ENCODE measurements at places on chromosomes 7 and 10.

- DNase-seq, result no peak
These were observed 113.4 kb upstream of the SVIL start for GRCh38 chr10:29748109-29748650.

GRCh38 chr7:15778191-15778590 is 91.7 kb upstream of the MEOX2 start:
- no peak for DNase-seq

GRCh38 chr10:36266923-36267322 is 624.8 kb upstream of the FZD8 start:
- no peak for DNase-seq

DNA sequence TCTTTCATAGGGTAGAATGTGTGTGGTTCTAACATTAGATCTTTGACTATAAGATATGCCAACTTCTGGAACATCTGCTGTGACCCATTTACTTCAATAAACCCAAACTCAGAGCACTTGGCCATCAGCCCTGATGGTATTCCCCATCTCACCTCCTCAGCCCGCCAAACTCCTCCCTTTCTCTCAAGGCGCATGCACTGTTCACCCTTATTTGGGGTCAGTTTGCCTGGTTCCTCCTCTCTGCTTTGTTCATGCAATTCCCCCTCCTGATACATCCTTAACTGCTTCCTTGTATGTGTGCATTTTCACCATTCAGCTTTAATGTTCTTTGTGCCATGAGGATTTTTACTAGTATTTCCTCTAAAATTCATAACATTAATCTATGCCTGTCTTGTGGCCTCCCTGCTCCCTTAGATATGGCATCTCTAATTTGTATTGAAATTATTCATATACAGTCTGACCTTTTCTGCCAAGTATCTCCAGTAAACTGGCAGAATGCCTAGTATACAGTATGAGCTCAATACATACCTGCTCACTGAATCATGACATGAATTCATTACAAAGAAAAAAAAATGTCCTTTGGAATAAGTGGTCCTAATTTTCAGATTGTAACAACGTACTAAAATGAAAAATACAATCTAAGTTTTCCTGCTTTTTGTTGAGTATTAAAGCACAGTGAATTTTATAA is 336.8 kb upstream of the IGFBP3 start:
- DNase-seq, result no peak

GRCh38 chr10:96387601-96388000 is 28.8 kb upstream of the OPALIN start:
- no peak for DNase-seq

DNA sequence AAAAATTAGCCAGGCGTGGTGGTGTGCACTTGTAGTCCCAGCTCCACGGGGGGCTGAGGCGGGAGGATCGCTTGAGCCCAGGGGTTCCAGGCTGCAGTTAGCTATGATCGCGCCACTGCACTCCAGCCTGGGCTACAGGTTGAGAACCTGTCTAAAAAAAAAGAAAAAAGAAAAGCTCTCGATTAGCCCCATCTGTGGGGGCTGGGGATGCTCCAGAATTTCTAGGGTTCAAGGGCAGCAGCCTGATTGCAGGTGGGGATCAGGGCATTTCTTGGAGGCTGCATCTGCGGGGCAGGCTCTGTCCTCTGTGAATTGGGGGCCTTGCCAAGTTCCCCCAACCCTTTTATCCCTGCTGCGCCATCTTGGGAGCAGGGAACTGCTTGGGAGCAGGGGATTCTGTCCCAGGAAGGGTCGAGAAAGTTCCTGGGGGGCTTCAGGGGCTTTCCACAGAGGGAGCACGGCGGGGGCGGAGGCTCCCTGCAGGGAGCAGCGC is 651 bp upstream of the ARPC1A start:
- no peak for DNase-seq

DNA sequence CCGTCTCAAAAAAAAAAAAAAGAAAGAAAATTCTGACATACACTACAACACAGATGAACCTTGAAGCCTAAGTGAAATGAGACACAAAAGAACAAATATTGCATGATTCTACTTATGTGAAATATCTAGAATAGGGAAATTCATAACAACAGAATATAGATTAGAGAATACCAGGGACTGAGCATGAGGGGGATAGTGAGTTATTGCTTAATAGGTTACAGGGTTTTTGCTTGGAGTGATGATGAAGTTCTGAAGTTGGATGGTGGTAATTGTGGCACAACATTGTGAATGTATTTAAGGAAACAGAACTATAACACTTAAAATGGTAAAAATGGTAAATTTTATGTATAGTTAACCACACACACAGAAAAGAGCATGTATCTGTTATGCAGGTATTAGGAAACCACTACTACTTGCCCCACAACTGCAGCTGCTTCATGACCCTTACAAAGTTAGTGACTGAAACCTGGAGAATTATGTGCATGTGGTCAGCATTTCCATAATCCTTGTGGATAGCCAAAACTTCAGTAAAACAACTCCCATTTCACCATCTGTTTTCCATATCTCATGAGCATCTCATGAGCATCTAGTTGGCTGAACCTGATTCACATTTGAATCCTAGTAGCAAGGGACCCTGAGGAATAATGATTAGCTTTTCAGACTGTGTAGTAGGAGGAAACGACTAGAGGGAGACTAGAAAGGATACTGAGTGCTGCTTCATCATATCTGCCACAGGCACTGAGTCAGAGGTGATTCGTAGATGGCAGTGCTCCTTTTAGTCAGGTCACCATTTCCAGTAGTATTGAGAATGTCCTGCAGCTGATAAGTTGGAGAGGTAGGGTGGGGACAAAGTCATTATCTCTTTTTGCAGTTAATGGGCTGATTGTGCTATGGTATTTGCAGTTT is 26.3 kb downstream of the SAMD8 start:
- no peak for DNase-seq

DNA sequence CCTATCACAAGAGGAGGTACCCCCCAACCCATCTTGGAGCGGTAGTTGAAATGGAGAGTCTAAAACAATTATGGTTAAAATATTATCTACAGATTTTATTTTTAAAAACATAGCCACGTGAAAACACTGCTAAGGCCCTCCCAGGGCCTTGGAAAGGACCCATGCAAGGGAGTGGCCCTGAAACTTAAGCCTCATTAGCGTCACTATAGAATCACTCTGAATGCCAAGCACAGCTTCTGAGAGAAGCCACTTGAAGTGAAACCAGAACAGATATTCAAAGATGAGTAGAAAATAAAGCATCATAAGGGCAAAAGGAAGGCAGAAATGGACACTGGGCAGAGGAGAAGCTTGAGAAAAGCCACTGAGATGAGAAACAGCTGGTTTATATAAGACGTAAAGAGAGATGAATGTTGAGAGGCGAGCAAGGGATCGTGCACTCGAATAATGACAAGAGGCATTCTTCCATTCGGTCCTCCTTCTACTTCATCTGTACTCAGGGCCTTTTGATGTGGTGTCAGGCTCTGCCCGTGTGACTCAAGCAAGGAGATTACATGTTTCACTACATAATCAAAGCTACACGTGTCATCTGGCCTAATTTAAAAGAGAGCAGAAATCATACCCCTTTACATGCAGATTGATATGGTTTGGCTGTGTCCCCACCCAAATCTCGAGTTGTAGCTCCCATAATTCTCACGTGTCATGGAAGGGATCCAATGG is 33.4 kb upstream of the SLC39A12 start:
- DNase-seq, result no peak

- DNase-seq, result no peak
These were observed 1.8 kb upstream of the WASL start for GRCh38 chr7:123750389-123751230.

DNA sequence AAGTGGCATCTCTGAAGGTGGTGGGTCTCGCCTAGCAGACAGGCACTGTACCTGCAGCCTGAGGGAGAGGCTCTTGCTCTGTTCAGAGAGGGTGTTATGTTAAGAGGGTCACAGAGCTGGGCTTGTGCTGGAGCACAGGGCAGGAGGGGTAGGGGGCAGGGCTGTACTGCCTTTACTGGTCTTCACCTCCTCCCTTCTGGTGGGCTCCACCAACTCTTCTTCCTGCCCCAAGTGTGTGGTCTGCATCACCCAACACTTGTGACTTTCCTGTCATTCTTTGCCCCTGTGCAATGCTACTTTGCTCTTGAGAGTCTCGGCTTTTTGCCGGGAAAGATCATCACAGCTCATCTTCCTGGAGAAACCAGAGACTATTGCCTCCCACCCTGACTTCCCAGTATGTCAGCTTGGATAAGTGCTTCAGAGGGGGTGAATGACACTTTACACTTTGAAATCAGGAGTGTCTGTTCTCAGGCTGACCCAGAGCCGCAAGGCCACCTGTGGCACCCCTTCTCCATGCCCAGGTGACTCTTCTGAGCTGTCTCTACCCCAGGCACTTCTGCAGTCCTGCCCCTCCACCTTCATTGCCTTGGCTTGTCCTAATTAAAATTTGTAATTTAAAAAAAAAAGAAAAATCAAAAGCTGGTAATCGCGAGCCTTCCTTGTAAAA is 38.4 kb upstream of the IKZF1 start:
- no peak for DNase-seq

GRCh38 chr10:116715839-116716377 is 26.5 kb downstream of the HSPA12A start:
- DNase-seq, result no peak

DNA sequence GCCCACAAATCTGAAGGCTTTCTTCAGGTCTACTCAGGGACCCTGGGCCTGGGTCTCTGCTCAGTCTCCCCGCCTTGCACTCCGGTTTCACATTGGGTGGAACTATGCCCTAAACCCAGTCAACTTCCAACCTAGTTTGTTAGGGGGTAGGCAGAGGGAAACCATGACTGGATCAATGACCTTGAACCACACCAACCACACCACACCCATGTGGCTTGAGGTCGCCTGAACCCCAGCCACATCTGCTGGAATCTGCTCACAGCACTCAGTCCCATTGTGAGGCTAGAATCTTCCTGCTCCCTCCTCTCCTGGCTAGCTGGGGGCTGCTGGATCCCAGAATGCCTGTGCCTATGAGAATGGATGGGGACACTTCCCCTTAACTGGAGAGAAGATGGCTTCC is 17.9 kb downstream of the RFC2 start:
- DNase-seq, result no peak

DNA sequence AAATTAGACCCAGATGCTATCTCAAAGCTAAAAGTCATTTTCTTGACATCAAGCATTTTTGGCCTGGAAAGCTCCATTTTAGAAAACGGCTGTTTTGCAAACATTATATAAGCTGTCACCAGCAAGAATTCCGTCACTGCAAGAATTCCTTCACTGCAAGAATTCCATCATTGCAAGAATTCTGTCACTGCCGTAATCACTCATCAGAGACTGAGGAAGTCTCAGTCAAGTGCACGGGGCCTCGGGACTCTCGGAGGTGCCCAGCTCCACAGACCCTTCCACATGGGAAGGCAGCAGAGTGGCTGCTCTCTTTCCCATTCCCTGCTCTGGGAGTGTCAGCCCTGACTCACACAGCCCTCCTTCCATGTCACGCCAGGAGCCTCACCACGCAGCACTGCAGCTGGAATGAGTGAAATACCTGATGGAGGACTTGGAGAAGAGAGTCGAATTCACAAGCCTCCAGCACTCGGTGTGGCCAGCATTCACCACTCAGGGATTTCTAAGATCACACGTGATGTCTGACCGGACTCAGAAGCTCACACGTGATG is 168.3 kb downstream of the PTPRN2 start:
- no peak for DNase-seq

DNA sequence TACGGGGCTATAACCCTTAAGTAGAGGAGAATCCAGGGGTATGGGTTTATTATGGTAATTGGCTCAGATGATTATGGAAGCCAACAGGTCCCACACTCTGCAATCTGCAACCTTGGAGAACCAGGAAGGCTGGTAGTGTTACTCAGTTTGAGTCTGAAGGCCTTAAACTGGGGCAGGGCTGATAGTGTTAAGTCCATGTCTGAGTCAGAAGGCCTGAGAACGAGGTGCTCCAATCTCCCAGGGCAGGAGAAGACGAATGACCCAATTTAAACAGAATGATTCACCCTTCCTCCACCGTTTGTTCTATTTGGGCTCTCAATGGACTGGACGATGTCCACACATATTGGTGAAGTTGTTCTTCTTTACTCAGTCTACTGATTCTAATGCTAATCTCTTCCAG is 244.5 kb upstream of the PTER start:
- DNase-seq, result no peak

GRCh38 chr7:3691478-3692158 is 390.6 kb downstream of the SDK1 start:
- DNase-seq, result no peak

DNA sequence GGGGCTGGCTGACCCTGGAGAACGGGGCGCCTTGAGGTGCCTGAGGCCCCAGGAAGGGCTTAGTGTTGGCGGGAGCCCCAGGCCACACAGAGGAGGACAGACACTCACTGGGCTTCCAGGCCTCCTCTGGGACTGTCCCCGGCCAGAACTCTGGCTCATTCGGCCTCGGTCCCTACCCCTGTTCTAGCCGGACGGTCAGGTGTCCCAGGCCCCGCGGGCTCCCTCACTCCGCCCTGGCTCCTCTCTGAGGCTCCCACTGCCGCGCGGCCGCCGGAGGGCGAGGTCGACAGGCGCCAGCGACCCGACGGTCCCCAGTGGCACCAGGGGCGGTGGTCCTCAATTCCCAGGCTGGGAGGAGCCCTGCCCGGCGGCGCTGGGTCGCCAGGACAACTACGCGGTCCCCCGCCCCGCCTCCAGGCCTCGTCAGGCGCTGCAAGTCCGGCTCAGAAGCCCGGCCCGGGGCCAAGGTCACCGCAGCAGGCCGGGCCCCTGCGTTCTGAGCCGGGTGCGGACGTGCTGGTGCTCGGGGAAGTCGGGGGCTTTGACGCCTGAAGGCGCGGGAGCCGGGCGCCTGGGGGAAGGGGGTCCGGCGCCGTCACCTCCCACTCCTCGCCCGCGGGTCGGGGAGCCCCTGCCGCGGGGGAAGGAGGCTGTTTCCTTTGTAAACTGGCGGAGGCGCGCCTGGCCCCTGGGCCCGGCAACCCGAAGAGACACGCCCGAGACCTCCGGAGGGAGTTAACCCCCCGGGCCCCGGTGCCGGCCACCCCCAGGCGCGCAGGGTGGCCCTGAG is 1.1 kb upstream of the PWWP2B start:
- DNase-seq, result no peak

DNA sequence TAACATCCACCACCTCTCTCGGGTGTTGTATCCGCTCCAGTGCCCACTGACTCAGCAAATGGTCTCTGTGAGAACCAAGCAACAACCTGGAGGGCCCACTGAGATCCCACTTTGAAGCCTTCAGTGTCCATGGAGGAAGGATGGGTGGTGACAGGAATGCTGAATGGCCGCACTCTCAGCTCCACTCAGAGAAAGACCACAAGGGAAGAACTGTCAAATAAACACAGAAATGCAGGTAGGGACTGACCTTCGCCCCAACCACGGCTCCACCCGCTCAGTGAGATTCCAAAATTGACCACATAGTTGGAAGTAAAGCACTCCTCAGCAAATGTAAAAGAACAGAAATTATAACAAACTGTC is 65.8 kb downstream of the VIPR2 start:
- no peak for DNase-seq

DNA sequence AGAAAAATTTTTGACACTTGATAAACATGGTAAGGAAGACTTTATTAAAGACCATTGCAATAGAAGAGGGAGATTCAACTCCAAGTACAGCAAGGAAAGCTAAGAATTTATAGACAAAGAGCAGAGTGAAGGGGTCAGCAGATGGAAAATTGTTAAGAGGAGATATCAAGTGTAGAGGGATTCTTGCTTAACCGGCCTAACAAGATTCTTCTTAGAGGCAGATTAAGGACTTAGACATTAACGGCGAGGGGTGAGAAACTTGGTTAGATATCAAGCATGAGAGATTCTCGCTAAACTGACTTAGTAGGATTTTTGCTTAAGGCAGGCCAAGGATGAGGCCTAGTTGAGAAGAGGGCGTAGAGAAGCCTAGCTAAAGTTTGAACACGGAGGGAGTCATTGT is 76.0 kb downstream of the ITGB1 start:
- DNase-seq, result no peak

- no peak for DNase-seq
These were observed 11.8 kb upstream of the GALNT17 start for GRCh38 chr7:71120096-71120495.

Measured in SHP77 treated with DMSO at 0.1 percent for 48 hours (cell line).